Amygdala (tissue), 56 donors: ENCODE measurements at places on chromosomes 7 and 10.

GRCh38 chr7:82152858-82153257, 290.7 kb downstream of the CACNA2D1 start:
- no peak for DNase-seq

DNA sequence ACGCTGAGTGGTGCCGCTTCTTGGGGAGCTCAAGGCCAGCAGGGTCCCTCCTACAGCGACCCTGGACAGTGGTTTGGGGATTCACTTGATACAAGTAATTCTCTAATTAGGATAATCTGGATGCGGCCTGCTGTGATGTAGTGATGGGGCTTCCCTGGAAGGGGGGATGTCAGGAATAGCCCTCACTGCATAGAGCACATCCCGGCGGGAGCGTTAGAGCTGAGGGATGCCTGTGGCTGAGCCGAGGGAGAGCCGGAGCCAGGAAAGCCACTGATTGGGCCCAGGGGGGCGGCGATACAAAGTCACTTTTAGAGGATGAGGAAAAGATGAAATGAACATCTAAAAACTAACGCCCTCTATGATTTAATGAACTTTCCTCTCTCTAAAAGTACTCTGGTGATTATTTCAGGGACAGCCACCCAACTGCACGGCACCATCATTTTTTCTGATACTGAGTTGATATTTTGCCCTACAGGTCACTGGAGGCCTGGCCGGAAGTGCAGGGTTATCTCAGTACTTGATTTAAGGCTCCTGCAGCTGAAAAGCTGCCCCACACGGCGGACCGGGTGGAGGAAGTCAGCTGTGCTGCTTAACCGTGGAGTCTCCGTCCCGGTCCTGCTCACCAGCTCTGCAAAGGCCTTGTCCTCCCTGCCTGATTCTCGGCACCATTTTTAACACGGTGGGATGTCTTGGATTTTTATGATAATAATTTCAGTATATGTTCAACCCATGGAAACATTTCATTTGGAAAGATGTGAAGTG, 518.8 kb downstream of the DNAJB6 start:
- no peak for DNase-seq

DNA sequence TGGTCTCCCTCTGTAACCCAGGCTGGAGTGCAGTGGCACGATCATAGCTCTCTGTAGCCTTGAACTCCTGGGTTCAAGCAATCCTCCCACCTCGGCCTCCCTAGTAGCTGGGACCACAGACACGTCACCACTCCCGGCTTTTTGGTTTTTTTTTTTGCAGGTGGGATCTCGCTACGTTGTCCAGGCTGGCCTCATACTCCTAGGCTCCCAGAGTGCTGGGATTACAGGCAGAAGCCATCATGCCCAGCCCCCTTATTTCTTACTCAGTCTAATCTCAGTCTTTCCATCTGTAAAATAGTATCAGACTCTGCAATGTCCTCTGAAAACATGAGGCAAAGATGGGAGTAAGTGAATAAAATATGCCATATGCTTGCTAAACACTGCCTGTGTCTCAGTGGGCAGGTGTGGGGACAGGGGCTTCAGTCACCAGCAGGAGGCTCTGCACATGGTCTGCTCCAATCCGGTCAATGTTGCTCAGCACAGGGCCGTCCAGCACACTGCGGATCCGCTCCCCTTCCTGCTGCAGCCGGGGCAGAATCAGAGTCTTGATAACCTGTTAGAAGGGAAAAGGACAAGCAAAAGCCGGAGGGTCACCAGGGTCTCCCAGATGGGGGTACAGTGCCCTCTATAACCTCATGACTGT, 8.2 kb downstream of the AP4M1 start:
- no peak for DNase-seq

DNA sequence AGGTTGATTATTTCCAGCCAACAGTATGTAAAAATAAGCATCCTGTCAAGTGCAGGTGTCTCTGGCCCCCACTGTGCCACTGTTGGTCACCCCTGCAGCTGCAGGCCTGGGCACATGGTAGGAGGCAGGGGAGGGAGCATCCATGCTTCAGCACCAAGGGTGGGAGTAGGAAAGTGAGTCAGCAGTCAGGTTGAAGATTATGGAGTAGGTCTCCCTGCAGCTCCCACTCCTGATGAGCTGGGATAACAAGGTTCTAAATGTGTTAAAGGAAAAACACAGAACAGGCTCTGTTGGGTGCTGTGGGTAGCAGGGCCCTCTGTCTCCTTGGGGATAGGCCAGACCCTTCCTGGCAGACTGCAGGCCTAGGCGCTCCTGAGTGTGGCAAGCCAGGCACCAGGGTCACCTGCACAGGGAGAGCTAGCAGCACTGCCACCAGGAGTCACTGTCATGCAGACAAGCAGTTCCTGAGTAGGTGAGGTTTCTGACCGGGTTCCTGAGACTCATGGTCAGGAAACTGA, 59.3 kb downstream of the NUDCD3 start:
- no peak for DNase-seq

DNA sequence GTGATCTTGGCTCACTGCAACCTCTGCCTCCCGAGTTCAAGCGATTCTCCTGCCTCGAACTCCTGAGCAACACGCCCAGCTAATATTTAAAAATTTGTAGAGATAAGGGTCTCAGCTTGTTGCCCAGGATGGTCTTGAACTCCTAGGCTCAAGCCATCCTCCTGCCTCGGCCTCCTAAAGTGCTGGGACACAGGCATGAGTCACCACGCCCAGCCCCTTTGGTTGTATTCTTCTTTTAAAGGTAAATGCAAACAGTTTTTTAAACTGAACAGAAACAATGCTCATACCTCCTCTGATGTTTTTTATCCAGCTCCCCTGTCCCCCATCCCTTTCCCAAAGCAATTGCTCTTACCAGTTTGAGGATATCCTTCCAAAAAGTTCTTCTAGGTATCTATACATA, 79.5 kb upstream of the DUSP5 start:
- no peak for DNase-seq

DNA sequence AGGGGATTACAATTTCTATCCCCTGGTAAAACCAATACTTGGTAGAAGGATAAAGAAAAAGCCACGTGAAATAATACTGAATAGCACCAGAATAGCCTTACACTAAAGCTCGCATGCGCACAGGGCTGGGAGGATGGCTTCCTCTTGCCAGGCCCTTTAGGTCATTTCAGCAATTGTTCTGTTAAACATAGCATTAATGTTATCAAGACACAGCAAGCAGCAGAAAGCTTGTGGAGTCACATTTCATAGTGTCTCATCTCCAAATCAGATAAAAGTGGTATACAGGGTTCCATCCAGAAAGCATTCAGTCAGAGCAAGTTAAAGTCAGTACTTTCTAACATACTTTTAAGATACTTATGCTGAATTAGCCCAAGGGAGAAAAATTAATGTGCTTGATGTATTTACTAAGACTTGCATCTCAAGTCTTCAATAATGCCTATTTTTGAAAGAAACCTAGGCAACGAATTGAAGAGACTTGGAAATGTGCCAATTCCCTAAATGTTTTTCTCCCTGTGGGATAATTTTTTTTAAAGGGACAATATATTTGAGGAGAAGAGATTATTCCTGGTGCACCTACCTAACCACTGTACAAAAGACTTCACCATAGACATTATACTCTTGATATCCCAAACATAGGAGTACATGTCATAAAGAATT, 14.3 kb upstream of the NPM3 start:
- DNase-seq: no peak

GRCh38 chr7:74226633-74227032, 16.8 kb downstream of the LAT2 start:
- DNase-seq: no peak

GRCh38 chr7:2921653-2922347, 77.7 kb upstream of the GNA12 start:
- DNase-seq: no peak

DNA sequence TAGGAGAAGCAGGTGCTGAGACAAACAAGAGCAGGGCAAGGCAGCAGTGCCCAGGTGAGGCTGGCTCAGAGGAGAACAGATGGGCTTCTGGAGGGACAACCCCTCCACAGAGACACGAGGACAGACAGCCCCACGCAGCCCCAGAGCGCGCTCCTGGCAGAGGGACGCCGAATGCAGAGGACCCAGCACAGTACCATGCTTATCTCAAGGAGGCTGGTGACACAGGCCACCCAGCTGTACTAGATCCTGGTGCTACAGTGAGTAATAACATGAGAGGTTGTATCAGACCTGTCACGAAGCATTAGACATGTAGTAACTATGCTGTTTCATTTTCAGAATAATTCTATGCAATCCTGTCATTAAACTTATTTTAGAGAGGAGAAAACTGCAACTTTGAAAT, 60.4 kb upstream of the NCAPG2 start:
- DNase-seq: no peak

DNA sequence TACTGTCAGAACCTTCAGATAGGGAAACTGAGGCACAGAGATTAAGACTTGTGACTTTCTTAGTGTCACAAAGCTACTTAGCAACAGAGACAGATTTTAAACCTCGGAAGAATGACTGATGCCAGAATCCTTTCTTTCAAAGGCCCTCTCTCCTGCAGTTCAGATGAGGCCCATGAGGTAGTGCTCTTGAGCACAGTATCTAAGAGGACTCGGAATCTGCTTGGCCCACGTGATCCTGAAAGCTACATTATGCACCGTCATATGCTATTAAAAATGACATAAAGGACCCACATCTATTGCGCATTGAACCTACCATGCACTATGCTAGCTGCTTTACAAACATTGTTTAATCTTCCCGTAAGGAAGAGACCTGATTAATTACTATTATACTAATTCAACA, 355.9 kb downstream of the SFMBT2 start:
- DNase-seq: no peak

DNA sequence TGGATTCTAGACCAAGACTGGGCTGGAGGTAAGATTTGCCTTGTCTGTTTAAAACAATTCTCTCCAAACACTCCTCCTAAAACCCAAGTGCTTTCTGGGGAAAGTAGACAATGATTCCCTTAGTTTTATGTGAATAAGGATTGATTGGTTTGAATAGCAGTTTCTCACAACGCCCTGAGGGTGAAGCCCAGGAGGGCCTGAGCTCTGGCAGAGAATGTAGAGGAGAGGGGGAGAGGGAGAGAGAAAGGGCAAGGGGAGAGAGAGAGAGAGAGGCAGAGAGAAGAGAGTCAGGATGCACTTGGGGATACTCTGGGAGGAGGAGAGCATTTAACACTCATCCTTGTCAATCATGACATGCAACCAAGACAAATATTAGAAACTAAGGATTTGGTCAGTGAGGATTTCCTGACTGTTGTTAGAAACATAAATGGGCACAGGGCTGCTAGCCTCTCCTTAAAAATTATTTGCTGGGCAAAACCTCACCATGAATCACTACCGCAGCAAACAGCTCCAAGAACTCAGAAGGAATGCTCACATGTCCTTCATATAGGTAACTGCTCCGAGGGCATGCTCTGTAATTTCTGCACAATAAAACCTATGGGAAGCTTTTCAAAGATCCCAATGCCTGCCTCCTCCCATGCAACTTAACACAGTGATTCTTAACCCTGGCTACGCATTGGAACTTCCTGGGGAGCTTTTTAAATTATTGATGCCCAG, 55.2 kb upstream of the RAPGEF5 start:
- DNase-seq: no peak

DNA sequence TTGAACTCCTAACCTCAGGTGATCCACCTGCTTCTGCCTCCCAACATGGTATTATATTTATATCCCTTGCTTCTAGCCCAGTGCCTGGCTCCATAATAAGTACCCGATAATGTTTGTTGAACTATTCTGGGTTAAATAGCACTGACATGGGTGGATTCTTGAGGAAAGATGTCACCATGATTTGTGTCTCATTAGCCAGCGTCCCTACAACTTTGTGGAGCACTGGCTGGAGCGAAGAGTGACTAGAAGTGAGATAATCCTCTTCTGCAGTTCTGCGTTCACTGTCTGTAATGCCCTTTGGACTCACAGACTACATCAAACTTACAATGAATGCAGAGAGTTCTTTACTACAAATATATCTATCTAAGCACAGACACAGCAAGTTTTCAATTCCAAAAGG, 16.9 kb upstream of the AKR1E2 start:
- DNase-seq: no peak

GRCh38 chr10:8069627-8070026, 15.1 kb downstream of the GATA3 start:
- DNase-seq: no peak

DNA sequence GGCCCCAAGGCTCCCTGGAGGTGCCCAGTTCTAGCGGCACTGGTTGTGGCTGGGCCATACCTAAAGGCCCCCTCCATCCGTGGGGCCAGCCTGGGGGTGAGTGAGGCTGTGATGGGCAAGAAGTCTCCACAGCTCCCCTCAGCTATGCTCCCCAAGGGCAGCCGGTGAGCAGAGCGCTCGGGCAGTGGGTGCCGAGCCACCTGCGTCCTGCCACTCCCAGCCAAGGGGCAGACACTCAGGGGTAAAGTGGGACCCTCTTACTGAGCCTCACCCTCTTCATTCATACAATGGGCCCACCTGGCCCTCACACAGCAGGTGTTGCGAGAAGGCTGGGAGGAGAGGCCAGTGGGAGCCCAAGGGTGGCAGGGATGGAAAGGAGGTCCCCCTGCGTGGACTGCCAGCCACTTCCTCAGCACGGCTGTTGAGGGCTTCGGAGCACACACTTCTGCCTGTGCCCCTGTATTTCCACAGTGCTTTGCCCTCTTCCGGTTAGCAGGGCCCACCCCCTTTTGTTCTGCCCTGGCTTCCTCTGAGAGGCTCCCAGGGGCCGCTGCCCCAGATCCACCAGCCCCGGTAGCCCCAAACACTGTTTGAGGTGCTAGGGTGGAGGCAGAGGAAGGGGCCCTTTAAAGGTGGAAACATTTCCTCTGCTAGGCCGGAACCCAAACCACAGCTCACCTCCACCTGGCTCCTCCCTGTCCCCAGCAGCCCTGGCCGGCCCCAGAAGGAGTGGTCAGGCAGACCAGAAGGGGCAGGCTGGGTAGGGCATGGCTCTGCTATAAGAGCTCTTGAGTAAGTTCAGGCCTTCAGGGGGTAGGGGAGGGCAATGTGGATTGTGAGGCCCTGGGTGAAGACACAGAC, 16.4 kb upstream of the C10orf105 start:
- DNase-seq: no peak

- no peak for DNase-seq
Observed at GRCh38 chr7:117186218-117187010, 136.4 kb downstream of the WNT2 start.

- DNase-seq: no peak
Observed at GRCh38 chr7:92768501-92769393, 67.6 kb downstream of the CDK6 start.

DNA sequence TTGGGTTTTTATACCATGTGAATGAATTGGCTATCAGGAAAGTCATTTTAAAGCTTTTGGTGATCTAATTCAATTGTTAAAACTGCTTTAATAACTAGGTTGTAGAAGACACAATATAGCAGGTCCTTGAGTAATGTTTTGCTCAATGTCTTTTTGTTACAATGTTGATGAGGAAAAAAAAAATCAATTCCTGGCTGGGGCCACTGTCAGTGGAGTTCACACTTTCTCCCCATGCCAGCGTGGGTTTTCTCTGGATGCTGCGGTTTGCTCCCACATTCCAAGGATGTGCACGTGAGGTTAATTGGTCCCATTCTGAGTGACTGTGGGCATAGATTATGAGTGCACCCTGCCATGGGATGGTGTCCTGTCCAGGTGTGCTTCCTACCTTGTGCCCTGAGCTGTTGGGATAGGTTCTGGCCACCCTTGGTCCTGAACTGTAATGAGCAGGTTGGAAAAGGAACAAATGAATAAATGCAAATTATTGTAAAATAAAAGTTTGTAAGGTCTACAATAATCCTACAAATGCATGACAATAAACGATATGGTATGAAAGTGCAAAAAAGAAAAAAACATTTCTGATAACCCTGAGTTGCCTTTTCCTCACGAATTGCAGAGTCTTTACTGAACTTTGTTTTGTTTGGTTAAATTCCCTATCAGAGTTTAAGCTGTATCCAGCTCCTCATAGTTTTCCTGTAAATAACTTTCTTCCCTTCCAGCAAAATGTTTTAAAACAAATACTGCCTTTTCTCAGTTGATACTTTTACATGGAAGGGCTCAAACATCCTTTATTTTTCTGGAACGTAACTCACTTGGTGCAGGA, 62.7 kb downstream of the AKR1C4 start:
- DNase-seq: no peak
